RCC 7860 (cell line): ENCODE measurements at places on chromosomes 1 and 21.

DNA sequence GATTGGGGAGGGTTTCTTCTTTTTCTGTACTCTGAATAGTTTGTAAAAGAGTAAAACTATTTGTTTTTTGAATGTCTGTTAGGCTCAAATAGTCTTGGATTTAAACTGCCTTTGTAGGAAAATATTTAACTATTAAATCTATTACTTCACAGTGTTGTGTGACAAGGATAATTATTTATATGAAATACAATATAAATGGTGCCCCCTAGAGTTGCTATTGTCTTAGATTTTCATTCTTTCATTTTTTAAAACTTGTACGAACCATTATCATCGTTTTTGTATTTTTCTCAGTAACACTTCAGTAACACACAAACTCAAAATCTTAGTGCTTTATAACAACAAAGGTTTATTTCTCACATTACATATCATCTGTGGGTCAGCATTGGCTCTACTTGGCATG, 37.4 kb downstream of the C1orf185 start:
- DNase-seq, result no peak

- DNase-seq, result no peak
These were observed 54.7 kb upstream of the TRIM67 start for GRCh38 chr1:231107151-231107550.

GRCh38 chr1:29368936-29369932, 132.9 kb downstream of the PTPRU start:
- DNase-seq, result no peak

DNA sequence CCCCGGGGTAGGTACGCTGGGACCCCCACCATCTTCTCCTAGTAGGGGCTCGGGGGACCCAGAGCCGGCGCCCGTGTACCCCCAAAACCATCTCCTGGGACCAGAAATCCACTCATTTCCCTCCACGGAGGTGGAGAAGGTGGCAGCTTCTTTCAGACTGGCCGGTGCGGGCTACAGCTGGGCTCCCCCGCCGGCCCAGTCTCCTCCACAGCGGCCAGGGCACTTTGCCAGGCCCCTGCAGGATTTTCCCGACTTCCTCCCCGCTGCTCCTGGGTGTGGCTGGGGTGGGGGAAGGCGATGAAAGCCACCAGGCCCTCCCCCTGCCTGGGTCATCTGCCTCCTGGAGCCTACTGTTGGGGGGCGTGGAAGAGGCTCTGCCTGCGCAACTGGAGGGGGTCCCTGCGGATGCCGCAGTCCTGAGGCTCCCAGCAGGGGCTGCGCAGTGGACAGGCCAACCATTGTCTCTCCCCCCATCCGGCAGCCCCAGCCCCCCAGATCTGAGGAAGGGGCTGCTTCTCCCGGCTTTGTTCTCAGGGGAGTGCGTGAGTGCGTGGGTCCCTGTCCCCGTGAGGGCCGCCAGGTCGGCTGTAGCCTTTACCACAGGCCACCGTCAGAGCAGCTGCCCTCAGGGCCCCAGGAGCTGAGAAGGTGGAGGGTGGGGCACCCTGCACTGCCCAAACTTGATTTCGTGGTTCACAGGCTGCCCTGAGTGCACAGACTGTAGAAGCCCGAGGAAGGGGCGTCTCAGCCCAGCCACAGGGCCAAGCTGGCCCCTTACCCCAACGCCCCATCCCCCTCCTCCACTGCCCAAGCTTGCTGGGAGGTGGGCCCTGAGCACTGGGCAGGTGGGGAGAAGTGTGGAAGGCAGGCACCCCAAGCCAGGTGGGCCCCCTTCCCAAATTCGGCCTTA, 1.3 kb downstream of the AGRN start:
- peak; percentile 87 for DNase-seq

DNA sequence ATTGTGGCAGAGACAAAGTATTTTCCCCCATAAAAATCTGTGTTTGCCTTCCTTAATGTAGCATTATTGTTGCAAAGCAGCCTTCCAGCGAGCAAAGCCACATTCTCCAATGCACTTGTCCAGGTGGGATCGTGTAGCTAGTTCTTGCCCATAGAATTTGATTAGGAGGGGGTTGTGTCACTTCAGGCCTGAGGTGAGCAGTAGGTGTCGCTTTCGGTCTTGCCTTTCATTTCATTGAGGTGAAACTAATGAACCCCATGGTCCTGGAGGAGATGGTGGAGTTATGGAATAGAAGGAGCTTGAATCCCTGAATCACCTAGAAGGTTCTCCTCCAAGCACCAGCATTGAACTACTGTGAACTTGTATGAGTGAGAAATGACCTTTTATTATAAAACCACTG, 318.9 kb upstream of the PBX1 start:
- DNase-seq, result no peak

DNA sequence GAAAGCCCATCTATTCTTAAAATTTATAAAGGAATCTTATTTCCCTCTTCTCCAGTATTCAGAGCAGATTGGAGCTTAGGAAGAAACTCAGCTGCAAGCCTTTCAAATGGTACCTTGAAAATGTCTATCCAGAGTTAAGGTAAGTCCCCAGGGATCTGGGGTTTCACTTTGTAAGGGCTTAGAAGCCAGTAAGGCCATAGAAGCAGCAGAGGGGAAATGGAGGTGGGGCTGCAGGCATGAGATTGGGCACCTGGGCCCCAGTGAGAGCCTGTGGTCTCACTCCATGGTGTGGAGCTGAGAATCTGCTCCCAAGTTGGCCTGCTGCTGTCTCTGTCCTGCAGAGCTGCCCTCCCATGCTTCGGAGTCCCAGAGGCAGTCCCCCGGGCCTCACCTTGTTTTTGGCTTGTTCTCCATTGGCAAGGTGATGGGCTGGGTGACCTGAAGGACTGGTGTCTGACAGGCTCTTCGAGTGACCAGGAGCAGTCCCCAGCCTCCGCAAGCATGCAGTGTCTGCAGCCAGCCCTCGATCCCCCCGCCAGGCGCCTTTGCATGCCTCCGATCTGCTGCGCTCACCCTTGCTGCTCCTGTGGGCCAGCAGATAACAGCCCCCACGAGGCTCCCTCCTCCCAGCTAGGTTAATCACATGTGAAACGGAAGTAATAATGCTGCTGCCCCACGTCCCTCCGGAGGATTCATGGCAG, 163.1 kb downstream of the PGBD5 start:
- DNase-seq, result no peak

DNA sequence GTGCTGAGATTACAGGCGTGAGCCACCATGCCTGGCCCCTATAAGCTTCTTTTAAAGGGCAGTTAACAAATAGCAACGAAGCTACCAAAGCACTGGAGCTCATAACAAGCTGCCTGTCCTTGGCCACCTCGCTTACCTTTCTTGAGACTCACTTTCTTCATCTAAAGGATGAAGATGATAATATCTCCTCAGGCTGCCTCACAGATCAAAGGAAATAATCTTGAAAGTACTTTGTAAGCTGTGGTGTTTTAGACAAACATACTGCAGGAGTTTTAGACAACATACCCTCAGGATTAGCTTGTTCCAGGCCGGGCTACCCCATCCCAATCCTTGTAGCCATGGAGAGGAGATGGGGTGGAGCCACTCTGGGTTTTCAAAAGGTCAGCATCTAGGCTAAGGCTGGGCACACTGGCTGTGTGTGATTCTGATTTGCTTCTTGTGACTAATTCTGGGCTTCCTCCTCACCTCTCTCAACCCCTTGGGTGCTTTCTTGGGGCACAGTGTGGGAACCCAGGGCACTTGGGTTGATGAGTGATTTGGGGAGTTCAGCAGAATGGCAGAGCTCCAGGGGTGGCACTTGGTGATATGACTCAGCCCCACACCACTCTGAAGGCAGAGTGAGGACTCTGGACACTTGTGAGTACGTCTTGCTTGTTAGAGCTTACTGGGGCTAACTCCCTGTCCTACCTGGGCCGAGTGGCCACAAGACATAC, 5.2 kb downstream of the GPR25 start:
- DNase-seq, result no peak
